Activated CD4-positive, CD25-positive, alpha-beta regulatory T cell treated with anti-CD3 and anti-CD28 coated beads, Interleukin-2, amount 50 U/mL, for 24 hours (primary cell): ENCODE measurements at places on chromosomes 13 and 19.

GRCh38 chr19:50214699-50215543, 11.5 kb downstream of the MYH14 start:
- ATAC-seq: no peak

DNA sequence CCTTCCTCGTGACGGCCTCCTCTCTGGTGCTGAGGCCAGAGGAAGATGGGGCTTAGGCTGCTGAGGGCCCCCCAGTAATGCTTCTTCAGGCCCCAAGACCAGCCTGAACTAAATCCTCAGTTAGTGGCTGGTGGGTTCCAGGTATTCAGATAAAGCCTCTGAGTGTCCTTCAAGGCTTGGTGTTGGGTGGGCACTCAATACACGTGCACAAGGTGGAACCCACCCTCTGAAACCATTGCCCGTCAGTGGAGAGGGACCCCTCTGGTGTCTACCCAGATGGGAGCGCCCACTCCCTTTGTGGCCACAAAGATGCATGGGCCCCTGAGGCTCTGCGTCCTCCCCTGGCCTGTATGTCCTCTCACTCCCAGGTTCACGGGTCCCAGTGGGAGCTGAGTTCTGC, 79.0 kb downstream of the IER2 start:
- no peak for ATAC-seq

DNA sequence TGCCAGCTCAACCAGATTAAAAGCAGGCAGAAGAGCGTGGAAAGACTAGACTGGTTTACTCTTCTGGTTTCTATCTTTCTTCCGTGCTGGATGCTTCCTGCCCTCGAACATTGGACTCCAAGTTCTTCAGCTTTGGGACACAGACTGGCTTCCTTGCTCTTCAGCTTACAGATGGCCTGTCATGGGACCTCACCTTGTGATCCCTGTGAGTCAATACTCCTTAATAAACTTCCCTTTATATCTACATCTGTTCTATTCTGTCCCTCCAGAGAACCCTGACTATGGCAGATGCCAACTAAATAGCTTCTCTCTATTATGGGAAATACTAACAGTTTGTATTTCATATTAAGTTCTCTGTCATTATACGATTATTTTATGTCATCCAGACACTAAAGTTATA, 609.1 kb downstream of the LMO7 start:
- no peak for ATAC-seq

DNA sequence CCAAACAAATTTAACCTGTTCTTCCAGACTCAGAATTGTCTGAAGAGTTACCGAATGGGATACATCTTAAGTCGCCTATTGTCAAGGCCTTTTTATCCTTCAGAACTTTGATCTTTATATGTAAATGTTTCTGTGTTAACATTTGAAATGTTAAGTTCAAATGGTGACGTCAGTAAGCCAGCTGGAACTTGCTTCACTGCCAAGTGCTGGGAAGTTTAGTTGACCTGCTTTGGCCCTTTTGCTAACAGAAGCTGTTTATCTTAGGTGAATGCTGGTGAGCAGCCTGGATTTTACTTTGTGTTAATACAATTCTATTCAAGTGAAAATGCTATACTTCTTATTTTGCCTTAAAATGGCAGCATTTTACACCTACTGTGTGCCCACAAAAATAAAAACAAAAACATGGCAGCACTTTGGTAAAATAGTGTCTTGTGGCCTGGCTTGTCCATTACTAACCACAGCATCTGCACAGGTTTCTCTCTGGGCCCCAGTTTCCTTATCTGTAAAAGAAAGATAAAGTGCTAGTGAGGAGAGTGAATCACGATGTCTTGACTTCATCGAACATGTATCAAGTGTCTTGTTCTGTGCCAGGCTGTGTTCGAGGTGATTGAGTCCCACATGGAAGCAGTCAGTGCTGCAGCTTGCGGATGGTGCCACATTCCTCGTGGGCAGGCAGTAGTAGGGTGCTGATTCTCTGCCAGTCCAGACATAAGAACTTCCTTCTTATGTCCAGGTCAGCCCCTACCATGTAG, 2.2 kb downstream of the NAXD start:
- ATAC-seq: no peak

DNA sequence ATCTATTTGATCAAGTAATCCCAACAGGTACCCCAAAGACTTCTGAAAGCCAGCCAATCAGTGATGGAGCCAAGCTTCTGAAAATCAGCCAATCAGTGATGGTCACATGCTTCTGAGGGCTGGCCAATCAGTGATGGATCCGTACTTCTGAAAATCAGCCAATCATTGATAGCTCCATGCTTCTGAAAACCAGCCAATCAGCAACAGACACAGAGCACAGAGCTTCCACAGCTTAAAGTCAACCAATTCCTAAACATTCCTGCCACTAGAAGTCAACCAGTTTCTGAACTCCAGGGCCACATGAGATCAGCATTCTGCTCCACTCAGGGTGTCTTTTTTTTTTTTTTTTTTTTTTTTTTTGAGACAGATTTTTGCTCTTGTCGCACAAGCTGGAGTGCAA, 8.2 kb upstream of the HSD17B14 start:
- no peak for ATAC-seq

DNA sequence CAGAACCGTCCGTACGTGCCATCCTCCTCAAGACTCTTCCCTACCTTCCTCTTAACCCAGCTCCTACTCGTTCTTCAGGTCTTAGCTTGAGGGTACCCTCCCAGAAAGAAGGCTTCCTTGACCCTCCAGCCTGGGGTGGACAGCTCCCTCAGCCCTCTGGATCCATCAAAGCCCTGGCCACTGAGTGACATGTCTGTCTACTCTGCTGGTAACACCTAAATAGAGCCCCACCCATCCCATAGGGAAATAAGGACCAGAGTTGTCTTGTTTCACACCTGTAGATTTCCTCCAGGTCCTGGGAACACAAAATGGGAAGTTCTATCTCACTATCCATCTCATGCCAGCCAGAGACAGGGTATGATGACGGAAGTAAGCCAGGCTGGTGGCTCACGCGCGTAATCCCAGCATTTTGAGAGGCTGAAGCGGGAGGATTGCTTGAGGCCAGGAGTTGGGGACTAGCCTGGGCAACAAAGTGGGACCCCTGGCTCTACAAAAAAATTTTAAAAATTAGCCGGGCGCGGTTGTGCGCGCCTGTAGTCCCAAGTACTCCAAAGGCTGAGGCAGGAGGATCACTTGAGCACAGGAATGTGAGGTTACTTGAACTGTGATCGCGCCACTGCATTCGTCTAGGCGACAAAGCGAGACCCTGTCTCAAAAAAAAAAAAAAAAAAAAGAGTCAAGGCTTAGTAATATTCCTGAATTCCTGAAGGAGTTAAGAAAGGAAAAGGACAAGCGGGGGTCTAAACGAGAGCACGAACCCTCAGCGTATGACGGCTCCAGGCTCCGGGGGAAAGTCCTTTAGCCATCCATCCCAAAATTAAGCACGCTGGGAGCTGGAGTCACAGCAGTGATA, 566 bp upstream of the CCDC97 start:
- no peak for ATAC-seq

DNA sequence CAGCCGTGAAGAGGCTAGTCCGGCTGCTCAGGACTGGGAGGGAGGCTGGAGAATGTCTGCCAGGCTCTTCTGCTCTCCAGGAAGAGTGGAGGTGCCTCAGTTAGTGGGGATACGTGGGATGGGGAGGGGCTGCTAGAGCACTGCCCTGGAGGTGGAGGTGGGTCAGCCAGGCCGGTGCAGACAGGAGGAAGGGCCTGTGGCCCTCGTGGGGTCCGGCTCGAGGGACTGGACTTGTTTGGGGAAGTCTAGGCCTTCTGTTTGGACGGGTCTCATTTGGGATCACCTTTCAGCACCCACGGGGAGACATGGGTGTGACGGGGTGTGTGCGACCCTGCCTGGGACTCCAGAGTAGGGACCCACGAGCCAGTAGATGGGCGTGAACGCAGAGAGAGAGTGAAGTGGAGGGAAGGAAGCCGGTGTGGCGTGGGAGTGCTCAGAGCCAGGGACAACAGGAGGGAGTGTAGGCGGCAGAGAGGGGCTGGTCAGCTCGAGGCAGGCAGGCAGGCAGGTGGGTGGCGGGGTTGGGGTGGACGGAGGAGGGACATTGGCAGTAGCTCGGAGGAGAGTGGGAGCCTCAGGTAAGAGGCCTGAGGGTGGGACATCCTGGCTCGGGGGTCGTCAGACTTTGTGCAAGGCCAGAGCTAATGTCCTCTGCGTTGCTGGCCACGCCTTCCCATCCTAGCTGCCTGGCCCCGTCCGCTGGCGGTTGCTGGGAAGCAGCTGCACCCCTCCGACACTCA, 11.5 kb downstream of the EPN1 start:
- no peak for ATAC-seq

DNA sequence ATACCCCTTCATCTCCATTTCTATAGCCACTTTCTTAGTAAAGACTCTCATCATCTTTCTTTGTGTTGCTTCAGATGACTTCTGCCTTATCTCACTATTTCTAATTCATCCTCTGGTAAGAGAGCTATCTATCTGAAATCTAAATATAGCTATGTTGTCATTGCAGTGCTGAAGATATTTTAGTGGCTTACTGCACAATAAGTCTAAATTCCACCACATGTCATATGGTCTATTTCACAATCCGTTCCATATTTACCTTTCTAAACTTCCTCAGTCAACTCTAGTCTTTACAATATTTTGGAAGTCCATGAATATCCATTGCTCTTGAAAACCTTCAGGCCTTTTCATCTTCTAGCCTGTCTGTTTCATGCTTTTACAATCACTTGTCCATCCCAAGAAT, 465.1 kb upstream of the SLC10A2 start:
- no peak for ATAC-seq

GRCh38 chr13:25784119-25784518, 267.7 kb downstream of the SHISA2 start:
- ATAC-seq: no peak

- peak; percentile 36 for ATAC-seq
Observed at GRCh38 chr13:57326532-57326931, 159.5 kb downstream of the PRR20E start.
